ENCODE measurements at places on chromosomes 3 and 15.

DNA sequence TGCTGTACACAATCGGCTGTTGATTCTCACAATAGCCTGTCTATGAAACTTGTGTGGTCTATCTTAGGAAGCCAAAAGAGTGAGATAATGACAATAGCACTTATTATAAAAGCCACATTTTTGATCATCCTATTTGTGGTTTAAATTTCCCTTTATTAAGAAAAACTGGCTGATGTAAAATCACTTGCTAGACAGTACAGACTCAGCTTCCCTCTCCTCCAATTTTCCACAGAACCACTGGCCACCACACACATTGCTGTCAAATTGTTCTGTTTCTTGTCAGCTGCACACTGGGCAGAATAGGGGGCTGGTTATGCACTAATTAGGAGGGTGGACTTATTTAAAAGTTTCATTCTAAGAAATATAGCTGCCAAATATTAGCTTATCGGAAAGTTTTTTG lies 425.9 kb downstream of the EPHA3 start:
- no peak for DNase-seq

DNA sequence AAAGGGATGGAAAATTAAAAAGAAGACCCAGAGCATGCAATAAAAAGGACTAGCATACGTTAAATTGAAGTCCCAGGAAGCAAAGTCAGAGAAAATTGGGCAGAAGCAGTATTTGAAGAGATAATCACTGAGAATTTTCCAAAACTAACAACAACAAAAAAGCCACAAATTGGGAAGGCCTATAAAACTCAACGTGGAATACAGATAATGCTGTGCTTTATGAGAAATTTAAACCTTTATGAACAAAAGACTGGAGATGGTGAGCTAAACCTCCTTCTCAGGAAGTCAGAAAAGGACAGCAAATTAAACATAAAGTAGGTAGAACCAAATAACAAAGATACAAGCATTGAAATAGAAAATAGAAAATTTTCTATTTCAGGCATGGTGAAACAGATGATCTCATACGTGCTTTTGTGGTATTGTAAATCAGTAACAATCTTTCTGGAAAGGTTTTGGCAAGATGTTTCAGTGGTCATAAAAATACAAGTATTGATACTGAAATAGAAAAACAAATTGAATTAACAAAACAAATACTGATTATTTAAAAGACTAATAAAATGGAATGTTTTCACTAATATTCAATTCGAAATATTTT lies 55.6 kb downstream of the LYSMD4 start:
- DNase-seq = no peak

DNA sequence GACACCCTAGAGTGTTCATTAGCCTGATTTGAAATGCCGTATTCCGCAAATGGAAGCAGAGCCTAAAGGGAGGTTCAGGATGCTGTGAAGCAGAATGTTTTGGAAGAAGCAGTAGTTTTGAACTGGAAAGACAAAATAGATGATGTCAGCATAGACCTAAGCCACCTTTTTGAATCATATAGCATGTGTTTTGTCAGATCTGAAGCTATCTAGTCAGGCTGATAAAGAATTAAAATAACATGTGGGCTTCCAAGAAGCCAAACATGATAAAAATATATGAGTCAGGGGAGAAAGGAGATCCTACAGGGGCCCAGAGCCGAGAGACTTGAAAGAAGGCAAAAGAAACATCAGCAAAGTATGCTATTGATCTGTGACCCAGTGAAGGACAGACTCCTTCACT lies 47.2 kb upstream of the RASA2 start:
- no peak for DNase-seq

GRCh38 chr15:25445412-25445811 lies 6.6 kb upstream of the UBE3A start:
- no peak for DNase-seq

DNA sequence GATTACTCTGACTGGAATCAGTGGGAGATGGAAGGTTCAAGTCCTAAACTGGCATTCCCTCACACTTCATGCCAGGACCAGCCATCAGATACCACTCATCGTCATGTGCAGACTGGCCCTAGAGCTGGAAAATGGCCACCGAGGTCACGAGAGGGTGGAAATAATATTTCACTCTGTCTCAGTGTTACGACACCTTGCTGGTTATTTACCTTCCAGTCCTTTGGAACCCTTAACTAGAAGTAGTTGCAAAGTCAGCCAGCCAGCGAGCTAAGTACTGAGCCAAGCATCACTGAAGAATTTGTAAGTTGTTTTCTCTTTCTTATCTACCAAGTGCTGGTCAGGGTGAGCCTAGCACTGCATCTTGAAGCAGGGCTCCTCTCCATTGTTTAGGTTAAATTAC lies 309.9 kb upstream of the RASGRP1 start:
- DNase-seq = no peak

DNA sequence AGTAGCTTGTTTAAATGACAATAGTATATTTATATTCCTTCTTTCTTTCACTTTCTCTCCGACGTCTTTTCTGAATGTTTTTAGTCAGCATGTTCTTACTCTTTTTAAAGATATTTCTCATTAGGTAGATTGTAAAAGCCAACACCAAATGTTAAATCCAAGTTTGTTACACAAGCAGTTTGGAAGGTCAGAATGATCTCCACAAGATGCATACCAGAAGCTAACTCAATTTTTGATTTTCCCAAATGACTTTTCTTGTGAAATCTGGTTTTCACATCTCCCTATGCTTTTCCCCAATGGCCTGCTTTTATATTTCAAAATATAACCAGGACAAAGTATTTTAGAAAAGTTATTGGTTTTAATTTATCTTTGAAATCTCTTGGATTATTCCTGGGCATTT lies 49.7 kb upstream of the TPRG1 start:
- DNase-seq = no peak

DNA sequence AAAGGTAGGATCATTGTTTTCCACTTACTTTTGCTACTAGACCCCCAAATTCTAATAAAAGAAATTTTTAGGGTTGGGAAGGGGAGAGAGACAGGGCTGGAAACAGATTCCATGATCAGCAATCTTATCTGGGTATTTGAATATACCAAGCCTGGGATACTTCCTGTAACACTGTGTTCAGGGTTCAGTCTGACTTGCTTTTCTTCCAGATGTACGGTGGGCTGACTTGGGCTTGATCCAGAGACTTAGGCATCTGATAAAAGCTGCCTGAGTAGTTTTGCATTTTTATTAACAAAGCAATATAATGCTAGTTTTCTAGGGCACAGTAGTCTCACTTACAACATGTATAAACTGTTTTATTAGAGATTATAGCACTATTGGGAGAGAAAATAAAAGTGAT lies 49.2 kb downstream of the KCNMB2 start:
- no peak for DNase-seq

GRCh38 chr15:64883100-64883581 lies 28.6 kb upstream of the ANKDD1A start:
- DNase-seq = peak; percentile 35

GRCh38 chr15:89360294-89360971 lies 25.8 kb upstream of the POLG start:
- DNase-seq = no peak

- no peak for DNase-seq
Measured at GRCh38 chr15:63601704-63602185, 4.6 kb downstream of the FBXL22 start.

- DNase-seq = no peak
Measured at GRCh38 chr15:22811640-22812039, 25.2 kb downstream of the NIPA1 start.

- DNase-seq = no peak
Measured at GRCh38 chr3:53570709-53571108, 76.3 kb downstream of the CACNA1D start.

- DNase-seq = no peak
Measured at GRCh38 chr3:186551387-186551786, 7.2 kb upstream of the CRYGS start.

- DNase-seq = no peak
Measured at GRCh38 chr15:45710657-45711056, 75.8 kb downstream of the SQOR start.

DNA sequence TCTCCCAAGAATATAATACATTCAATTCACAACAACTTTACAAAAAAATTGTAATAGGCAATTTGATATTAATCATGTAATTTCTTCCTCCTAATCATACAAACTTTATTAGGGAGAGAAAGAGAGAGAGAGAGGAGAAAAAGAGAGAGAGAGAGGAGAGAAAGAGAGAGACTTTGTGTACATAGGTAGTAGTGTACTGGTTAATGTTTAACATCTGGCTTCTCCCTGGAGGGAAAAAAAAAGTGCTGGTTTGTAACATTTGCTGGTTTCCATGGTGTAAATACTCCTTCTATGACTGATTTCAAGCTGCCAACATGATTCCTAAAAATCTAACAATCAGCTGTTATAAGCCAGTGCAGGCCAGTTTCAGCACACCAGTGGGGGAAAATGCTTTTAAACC lies 98.0 kb upstream of the ARHGEF26 start:
- no peak for DNase-seq

- no peak for DNase-seq
Measured at GRCh38 chr3:139443186-139443585, 33.1 kb downstream of the RBP2 start.

DNA sequence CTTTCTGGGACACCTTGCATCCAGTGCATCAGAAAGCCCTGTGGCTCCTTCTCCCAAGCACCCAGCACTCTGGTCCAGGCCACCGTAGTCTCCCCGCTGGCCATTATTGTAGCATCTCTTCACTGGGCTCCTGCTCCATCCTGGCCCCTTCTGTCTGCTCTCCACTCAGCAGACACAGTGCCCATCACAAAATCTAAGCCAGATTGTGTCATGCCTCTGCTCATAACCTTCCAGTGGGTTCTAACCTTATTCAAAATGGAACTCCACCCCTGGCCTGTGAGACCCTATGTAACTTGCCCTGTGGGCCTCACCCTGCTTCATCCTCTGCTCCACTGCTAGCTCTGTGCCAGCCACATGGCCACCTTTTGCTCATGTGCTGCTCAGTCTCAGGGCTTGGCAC lies 31.7 kb upstream of the PRR23E start:
- DNase-seq = no peak

GRCh38 chr3:40653001-40653400 lies 128.2 kb downstream of the ZNF621 start:
- no peak for DNase-seq

- DNase-seq = no peak
Measured at GRCh38 chr3:137324114-137324513, 366.3 kb downstream of the IL20RB start.

DNA sequence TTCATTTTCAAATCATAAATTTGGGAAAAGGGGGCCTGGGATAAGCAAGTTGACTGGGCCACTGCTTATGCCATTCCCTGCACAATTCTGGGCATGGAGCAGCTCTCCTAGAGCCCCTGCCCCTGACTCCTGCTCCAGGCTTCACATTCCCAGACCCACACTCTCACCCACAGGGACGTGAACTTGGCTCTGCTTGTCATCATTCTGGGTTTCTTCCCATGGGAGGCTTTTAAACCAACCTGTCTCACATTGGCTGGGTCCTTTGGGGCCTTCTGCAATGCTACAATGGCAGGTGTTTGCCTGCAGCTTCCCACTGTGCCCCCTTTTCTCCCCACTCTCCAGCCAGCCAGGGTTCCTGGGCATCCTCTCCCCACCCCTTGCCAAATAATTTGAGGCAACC lies 49.1 kb downstream of the CYP19A1 start:
- DNase-seq = no peak

DNA sequence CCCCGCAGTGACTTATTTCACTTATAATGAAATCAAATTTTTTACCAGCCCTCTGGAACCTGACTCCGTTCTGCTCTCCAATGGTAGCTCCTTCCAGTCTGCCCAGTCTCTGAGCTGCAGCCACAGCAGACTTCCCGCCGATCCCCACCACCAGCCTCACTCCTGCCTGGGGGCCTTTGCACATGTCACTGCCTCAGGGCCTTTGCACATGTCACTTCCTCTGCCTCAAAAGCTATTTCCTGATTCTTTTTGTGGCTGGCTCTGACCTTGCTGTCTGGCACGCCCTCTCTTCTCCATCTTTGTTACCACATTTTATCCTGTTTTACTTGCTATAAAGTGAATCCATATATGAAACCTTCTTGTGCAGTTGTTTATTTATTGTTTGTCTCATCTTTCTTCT lies 277.4 kb downstream of the EPHB1 start:
- no peak for DNase-seq

GRCh38 chr3:142724682-142725356 lies 985 bp downstream of the TRPC1 start:
- DNase-seq = peak; percentile 11

DNA sequence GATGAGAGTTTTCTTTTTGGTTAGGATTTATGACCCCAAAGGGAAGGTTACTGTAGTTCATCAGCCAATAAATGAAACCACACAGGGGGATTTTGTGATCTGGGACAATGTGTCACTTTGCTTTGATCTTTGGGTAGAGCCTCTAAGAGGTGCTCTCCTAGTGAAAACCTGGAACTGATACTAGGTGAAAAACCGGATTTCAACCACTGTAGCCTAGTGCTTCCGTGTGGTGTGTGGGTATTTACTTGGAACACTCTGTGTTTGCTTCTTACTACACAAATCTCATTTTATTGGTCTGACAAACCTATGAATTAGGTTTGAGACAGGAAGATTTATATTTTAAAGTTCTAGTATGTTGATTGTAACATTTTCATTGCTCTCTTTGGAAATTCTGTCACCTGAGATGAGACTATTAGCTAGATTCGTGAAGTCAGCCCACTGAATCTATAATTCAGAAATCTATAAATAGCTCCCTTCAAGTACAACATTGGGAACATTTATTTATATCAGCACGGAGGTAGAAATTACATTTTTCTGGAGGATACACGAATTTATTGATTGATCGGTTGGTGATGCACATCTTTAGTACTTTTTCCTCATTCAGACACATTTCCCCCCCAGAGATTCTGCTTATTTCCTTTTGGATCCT lies 119.8 kb downstream of the AKAP13 start:
- DNase-seq = no peak

GRCh38 chr3:30610702-30611368 lies 4.4 kb downstream of the TGFBR2 start:
- peak; percentile 52 for DNase-seq

DNA sequence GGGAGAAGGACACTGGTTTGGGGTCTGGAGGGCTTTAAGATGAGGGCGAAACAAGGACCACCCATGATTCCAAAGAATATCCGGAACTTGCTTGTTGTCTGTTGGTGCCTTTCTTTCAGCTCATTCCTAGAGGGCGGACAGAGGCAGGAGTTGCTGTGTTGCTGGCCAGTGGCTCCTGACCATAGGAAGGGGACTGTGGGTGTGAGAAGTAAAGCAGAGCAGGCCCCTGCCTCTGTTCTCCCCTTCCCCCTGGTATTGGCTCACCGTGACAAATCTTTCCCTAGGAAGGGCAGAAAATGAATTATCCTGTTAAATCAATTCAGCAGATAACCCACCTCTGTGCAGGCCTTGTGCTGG lies 89.1 kb downstream of the LIPC start:
- DNase-seq = no peak

Measured in stimulated activated CD4-positive, alpha-beta T cell treated with anti-CD3 and anti-CD28 coated beads, Interleukin-1b, Interleukin-23, amount 100 ng/mL, for 48 hours (primary cell).